Bronchial epithelial cell (primary cell): ENCODE measurements at places on chromosomes 4 and X. TPM values are rescaled to one million over a fixed set of nuclear protein-coding genes. Genes with fewer than 3 reads are reported as not detected.

The IDH3G gene
- total RNA-seq = 26.3 and 27.7 TPM in 2 replicates

The OCIAD1 gene
- 81.0 and 97.1 TPM in 2 replicates for total RNA-seq

The CLTRN gene
- 0.53 and 1.2 TPM in 2 replicates for total RNA-seq

The PPARGC1A gene
- total RNA-seq = 1.6 and 8.7 TPM in 2 replicates
